Immature natural killer cell (primary cell): ENCODE measurements at places on chromosomes 6 and 20.

GRCh38 chr6:163373240-163373639 is 41.3 kb upstream of the QKI start:
- no peak for DNase-seq

DNA sequence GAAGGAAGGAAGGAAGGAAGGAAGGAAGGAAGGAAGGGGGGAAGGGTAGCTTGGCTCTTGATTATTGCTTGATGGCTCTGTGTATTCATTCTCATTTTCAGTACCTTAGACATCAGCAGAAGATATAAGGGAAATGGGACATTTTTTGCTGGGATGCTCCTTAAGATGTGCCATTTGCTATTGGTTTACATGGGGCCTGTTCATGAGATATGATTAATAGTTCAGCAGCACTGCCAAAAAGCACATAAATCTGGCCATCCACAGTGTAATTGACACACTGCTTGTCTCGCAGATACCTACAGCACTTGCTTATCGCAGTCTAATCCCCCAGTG is 137.5 kb upstream of the JARID2 start:
- no peak for DNase-seq

GRCh38 chr6:66865771-66866170 is 1158.7 kb upstream of the EYS start:
- no peak for DNase-seq

- no peak for DNase-seq
These were observed 30.3 kb upstream of the MANEA start for GRCh38 chr6:95547043-95547442.

- DNase-seq = peak; percentile 81
These were observed 4.6 kb downstream of the TP53TG5 start for GRCh38 chr20:45373353-45374100.

DNA sequence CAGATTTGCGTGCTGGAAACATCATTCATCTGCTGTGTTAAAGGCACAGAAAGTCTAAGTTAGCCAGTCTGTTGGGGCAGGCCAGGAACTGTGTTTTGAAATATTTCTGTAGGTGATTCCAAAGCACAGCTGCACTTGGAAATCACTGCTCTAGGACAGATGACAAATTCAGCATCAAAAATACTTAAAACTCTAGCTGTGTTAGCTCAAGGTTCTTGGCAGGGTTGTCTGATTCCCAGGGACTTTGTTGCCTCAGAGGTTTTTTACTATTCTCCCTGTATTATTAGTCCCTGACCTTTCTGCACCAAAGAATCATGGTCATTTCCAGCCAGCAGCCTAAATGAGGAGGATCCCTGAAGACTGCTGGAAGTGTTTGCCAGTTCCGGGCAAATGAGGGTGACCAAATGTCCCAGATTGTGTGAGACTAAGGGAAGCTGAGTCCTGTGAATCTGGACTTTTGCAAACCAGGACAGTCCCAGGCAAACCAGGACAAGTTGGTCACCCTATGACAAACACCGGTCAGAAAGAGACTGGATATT is 84.3 kb upstream of the TMEM30A start:
- no peak for DNase-seq

DNA sequence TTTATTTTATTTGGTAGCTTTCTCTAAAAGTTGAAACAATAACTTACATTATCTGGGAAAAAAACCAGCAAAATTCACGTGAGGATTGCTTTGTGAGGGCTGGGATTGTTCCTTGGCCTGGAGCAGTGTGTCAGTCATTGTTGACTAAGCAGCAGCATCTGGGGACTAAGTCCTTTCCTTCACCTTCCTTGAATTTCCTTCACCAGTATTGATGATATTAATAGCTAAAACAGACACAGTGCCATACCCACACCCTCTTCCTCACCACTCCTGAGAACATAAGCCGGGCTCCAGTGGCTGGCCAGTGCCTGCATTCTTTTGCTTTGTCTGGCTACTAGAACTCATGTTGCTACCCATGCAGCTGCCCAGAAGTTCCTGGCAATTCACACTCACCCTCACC is 23.7 kb downstream of the PLCB1 start:
- DNase-seq = no peak

DNA sequence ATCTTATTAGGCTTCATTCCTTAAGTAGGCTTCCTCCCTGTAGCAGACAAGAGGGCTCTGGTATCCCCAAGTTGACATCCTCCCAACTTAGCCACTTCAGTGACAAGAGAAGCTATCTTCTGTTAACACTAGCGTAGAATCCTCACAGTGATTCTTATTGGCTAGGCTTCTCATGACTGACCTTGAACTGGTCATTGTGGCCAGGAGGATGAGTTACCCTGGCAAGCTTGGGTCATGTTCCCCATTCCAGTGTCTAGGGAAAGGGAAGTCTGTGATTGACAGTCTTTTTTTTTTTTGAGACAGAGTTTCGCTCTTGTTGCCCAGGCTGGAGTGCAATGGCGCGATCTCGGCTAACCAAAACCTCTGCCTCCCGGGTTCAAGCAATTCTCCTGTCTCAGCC is 7.1 kb downstream of the CDKAL1 start:
- DNase-seq = no peak

DNA sequence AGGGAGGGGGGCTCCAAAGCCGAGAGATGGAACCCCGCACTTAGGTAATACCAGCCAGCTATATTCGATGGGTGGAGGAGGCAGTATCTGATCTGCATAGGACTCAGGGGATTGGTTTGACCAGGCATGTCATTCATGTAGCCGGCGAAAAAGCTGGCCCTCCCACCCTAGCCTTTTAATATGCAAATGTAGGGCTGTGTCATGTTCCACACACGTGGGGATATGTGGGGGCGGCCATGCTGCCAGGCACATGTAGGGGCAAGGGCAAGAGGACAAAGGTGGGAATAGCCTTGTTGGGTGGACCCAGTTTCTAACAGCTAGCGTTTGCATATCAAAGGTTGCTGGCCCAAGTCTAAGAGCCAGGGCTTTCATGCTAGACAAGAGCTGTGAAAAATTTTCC is 39.1 kb upstream of the DDR1 start:
- DNase-seq = no peak
